SK-MEL-5 (cell line): ENCODE measurements at places on chromosomes 2 and 18.

- DNase-seq = peak; percentile 38
Measured at GRCh38 chr2:72104821-72105588, 42.7 kb downstream of the CYP26B1 start.

DNA sequence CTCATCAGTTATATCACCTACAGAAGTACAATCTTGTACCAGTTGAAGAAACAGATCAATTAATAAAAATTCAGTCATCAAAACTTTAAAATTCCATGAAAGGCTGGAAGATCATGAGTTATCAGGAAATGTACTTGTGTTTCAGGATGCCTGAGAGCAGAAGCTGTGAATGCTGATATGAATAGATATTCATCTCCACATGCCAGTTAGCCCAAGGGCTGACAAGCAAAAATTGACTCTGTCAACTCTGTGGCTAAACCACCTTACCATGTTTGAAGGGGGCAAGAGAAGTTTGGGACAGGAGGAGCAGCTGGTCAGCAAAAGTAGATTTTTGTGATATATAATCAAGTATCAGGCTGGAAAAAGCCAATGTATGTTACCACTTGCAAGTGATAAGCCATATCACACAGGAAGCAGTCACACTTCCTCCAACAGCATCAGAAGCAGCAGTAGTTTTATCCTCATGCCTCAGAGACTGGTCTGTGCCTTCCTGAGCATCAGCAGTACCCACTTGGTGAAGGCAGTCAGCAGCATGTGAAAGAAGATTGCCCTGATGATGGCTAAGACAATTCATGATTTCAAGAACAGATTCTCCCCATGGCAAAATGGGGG is 328.2 kb upstream of the CNTNAP5 start:
- DNase-seq = no peak

DNA sequence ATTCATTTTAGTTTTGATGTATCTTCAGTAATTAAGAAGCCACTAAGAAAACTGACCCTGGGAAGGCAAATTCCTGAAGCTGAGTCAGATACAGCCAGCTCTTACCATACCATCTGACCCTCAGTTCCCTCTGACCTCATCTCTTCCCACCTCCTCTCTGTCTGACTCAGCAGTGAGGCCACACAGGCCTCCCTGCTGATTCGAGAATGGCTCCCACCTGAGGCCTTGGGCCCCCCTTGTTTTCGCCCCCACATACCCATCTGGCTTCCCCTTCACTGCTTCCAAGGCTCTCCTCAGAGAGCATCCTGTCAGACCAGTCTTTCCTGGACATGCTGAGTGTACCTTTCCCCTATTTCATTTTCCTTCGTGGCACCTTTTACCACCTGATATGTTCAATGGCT is 71.0 kb upstream of the CYP1B1 start:
- peak; percentile 28 for DNase-seq

DNA sequence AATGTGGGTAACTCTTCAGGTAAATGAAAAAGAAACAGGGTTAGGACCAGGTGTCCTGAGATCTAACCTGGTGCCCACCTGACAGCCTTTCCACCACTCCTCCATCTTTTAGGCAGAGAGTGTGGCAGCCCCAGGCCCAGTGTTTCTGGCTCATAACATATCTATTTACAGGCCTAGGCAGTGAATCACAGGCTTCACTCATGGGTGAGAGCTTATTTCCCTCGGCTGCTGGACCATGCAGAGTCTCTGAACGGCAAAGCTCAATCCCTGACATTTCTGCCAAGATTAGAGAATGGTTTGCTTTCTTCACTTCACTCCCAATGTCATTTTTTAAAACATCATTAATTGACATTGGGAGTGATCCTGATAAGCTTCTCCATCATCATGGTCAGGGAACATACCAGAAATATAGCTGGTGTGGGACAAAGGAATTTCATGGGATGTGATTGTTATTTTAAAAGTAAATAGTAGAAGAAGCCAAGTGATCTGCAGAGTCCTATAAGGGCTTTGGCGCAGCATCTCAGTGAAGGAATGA is 323.9 kb downstream of the SETBP1 start:
- no peak for DNase-seq

- DNase-seq = no peak
Measured at GRCh38 chr2:239563561-239563960, 162.7 kb upstream of the HDAC4 start.

DNA sequence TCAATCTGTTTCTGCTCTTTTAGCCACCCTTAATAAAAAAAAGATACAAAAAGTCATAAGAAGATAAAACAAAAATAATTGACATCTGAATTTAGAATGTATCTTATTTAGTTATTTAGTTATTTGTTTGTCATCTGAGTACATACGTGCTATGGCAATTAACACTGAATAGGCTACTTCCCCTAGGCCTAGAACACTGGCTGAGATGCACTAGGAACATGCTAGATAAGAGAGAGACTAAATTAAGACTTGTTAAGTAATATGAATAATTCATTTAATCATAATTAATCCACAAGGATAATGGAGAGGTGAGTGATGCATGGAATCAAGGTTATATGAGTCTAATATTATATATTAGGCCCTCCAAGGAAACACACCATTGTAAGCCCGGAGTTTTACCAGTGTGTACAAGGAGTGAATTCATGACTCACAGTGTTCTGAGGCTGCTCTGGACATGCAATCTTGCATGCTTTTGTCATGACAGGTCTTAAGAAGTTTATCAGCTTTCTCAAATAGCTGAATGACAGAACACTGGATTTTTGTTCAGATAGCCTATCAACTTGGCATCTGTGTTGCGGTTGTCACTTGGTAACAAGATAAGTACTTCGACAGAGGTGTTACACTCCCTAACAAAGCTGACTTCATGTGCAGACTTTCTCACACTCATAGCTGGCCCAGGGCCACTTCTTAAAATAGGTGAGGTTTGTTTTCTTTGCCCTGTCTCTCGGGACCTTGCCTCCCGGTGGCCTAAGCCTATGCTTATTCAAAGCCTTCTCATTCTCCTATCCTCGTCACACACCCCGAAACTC is 5.0 kb upstream of the SERPINB2 start:
- DNase-seq = no peak
